Stimulated activated CD4-positive, alpha-beta T cell treated with anti-CD3 and anti-CD28 coated beads, Interleukin-1b, Interleukin-23, amount 100 ng/mL, for 1 hour (primary cell): ENCODE measurements at places on chromosomes 12 and 14.

DNA sequence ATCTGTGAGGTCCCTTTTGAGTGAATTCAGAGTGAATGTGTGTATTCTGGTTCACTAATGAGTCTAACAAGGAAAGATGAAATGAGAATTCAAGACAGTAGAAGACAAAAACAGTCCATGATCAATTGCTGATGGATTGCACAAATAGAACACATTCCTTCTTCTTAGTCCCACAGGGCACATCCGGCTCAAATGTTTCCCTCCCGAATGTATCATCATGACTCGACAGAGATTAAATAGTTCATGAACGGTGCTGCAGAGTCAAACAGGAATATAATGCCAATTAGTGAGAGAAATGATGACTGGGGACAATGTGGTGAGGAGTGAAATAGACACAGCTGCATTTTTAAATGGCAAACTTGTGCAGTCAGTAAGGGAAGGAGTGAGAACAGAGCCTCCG, 11.5 kb upstream of the SFSWAP start:
- DNase-seq = no peak

DNA sequence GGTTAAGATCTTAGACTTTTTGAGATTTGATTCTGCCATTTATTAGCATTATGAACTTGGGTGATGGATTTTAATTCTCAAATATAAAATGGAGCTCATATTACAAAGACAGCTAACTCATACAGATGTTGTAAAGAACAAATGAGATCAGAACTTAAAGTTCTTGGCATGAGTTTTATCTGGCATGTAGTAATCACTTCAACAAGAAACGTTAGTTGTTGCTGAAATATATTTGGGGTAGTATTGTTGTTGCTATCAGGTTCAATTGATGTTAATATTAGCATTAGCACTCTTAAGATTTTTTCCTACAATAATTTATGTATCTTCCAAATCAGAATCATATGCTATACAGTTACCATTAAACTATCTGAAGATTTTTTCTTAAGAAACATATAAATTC, 71.0 kb downstream of the SLC6A15 start:
- DNase-seq = no peak

- DNase-seq = no peak
Observed at GRCh38 chr12:238736-239398, 23.8 kb downstream of the SLC6A13 start.

DNA sequence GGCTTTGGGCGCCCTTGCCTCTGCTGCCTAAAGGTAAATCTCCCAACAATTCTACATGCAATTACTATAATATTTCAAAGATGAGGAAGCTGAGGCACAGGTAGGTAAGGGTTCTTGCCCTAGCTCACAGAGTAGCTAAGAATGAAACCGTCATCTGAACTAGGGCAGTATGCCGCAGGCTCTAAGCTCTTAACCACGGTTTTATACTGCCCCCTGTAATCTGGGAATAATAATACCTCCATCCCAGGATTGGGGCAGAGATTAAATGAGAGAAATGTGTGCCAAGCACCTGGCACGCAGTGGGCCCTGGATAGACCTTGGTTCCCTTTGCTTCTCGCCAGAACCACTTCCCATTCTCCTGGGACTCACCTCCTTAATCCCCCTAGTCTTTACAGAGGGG, 1.5 kb upstream of the HRK start:
- no peak for DNase-seq

GRCh38 chr12:18581232-18581962, 156.4 kb downstream of the PLCZ1 start:
- DNase-seq = no peak

DNA sequence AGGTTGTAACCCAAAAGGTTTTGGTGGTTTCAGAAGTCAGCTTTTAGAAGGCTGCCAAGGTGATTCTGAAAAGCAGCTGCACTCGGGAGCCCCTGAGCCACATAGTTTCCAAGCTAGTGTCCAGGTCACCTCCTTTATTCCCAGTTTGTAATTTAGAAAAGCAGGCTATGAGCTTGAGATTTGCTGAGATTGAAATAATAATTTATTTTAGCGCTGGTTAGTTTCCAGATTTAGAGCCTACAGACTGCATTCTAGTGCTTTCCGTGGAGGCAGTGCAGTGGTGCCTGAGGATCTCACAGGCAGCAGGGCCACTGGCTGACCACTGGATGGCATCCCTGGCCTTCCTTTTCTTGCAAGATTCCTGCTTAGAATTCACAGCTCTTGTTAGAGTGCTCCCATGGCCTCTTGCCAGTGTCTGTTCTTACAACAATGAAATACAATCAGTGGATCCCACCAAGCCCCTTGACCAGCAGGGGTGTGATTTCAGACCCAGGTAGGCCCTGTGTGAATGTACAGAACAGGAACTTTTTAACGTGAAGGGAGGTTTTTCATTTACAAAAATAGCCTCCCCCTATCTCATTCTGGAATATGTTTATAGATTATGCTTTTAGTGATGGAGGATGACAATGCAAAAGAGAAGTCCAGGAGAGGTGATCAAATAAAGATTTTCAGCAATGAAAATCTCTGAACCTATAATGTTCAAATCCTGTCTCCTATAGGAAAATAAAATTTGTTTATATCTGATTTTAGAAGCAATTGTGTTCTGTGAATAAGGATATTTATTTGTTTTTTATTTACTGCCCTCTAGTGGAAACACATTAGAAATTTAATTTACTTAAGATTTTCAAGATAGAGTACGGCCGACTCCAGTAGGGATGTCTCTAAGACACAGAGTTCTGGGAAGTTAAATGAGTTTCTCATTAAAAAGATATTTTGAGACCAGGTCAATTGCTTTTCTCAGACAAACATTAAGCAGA, 362.1 kb upstream of the STXBP6 start:
- DNase-seq = no peak

DNA sequence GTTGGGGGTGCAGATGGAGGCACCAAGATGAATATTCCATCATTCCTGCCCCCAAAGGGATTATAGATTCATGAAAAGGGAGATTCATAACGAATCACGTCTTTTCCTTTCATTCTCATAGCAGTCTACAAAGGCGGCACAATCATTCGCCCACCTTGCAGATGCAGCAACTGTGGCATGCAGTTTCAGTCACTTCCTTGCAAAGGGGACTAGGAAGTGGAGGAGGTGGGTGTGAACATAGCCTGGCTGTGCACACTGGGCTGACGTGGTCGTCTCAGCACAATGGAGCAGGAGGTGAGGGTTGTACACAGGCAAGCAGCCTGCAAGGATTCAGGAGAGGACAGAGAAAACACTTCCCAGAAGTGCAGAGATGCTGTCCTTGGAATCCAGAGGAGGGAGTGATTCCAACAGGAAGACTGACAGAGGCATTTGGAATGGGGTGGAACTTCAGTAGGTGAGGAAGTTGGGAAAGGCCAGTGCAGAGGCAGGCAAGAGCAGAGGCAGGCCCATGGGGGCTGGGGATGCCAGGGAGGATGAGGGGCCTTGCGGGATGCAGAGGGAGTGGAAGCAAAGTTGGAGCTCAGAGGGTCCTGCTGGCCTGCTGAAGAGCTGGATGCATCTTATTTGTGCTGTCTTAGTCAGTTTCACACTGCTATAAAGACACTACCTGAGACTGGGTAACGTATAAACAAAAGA, 21.9 kb upstream of the PPP2R5C start:
- no peak for DNase-seq

- DNase-seq = no peak
Observed at GRCh38 chr12:66735275-66735674, 56.4 kb upstream of the GRIP1 start.

DNA sequence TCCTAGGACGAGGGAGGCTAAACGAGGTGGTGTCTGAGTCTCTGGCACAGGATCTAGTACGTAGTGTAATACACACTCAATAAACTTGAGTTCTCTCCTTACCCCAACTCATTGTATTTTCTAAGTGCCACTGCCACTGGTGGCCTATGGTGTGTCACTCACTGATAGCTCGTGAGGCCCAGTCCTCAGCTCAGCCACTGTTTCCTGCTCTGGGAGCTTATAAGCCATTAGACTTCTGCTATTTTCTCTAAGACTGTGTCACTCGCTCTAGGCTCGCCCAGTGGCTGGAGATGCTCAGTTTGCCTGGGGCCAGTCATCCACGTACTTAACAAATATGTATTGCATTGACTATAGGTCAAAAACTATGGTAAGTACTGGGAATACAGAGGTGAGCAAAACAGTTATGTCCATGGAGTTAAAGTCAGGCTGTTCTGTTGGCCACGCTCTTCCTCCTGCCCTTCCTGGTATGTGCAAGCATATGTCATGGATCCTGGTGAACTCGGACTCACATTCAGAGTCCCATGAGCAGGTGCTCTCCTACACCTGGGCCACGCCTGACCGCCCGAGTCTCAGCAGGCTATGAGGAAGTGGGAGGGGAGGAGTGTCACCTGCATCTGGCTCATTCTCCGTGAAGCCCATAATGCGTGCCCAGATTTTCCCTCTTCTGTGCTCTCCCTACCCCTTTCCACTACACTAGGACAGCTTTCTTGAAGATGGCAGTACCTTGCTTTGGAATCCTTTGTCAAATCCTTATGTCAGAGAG, 41.6 kb downstream of the DEGS2 start:
- no peak for DNase-seq

GRCh38 chr12:67382241-67382871, 113.2 kb downstream of the CAND1 start:
- no peak for DNase-seq

GRCh38 chr12:50053583-50053982, 3.8 kb upstream of the ASIC1 start:
- DNase-seq = no peak

- DNase-seq = no peak
Observed at GRCh38 chr12:69066492-69067373, 133.8 kb upstream of the CPM start.

DNA sequence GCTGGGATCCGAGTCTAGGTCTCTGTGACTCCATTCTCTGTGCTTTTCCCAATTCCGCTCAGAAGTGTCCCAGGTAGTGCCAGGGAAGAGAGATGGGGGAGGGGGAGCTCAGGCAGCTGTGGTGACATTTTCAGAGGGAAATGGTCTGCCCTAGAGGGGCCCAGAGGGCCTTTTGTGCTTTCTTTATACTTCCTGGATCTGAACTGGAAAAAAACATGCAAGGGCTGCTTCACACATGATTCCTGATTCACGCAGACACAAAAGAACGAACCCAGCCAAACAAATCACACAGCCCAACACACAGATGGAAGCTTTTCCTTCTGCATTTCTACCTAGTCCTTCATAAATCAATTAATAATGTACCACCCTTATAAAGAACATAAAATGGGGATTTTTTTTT, 26.5 kb downstream of the GPR68 start:
- DNase-seq = no peak

DNA sequence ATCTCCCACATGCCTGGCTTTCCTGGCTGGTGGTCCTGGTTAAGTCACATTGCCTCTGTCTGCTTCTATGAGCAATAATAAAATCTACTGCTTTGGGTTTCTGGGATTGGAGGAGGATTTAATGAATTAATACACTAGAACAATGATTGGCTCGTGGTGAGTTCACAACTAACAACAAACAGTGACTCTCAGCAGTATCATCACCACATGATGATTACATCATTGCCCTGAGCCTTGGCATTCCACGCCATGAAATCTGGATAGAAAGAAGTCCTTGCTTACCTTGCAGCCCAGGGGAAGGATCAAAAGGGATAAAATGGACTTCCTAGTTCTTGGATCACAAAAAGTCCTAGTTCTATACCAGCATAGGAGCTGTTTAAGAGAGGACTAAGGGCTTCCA, 1069.0 kb downstream of the VRK1 start:
- DNase-seq = no peak

- DNase-seq = no peak
Observed at GRCh38 chr12:6752167-6752920, 597 bp downstream of the MLF2 start.

DNA sequence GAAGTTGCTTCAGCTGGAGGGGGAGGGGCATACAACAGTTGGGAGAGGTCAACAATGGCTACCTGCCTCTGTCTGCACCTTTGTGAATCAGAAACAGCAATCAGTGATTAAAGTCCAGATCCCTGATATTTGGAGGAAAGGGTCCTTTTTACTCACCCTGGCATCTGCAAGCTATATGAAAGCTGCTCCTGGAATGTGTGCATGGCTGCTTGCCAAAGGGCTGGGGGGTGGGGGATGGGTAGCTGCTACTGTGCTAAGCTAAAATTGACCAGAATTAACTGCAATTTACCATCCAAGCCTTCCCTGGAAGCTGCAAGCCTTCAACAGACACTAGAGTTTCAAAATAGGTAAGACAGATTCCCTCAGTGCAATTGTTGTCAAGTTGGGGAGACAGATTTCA, 13.5 kb upstream of the GTF2A1 start:
- DNase-seq = no peak

DNA sequence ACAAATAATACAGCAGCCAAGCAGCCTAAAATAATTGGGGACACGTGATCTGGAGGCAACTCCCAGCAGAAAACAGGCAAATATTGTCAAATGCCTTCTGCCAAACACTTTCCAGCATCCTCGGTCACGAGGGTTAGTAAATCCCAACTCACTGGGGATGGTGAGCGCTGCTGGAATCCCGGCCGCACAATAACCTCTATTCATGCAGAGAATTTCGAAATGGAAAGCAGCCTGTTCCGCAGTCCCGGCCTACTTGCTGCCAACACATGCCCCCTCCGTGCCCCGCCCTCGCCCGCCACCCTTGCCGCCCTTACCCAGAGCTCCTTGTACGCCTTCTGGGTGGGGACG, 62.2 kb downstream of the RFX4 start:
- no peak for DNase-seq

DNA sequence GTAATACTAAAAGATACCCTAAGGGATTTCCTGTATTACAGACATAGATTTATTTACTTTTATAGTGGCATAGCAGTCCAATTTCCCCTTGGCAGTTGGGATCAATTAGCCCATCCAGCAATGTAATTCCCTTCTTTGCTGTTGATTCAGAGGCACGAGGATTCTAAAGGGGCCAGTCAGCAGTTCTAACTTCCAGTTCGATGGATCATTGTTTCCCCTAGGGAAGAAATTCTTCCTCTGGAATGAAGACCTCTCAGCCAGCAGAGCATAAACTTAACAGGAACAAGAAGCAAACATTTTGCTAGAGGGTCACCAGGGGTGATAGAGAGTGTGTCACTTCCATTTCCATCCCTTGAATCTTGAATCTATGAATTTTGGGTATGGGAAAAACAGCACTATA, 395.7 kb upstream of the NOVA1 start:
- no peak for DNase-seq
